ENCODE measurements at places on chromosomes 6 and 20.

DNA sequence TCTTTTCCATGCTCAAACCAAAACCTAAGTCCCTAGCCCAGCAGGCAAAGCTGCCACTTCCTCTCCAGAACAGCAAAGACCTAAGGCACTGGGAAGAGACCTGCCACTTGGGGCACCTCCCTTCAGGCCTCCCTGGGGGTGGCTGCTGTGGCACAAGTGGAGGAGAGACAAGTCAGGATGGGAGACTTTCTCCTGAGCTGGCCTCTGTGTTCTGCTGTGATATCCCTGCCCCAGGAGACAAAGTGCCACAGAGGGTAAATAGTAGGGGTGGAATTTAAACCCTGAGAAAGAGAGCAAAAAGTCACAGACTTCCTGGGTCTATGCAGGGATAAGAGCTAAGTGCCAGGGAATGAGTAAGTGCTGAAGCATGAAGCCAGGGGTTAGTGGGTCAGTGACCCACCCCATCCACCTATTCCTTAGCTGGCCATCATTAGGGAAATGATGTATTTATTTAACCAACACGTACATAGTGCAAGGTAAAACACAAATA, 84.2 kb downstream of the MRPL14 start:
- no peak for DNase-seq

GRCh38 chr6:156150391-156150790, 626.8 kb upstream of the ARID1B start:
- DNase-seq = no peak

- no peak for DNase-seq
Measured at GRCh38 chr20:4844751-4845465, 123.2 kb downstream of the PRND start.

- no peak for DNase-seq
Measured at GRCh38 chr6:157652601-157653363, 170.3 kb upstream of the SNX9 start.

DNA sequence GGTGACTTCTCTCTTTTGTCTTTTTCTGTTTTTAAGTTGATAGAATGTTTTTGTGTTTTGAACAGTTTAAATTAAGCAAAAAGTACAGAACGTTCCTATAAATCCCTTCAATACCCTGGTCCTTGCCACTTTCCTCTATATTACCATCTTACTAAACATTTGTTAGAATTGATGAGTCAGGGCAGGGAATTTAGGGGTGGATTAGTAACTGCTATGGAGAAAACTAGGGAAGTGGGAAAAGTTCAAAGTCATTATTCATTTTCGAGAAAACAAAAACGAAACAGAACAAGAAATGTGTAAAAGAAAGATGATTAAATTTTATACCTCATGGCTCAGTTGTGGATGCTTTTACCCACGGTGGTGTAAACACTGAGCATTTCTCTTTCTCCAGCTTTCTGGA, 240.4 kb upstream of the SULF2 start:
- DNase-seq = no peak

Measured in esophagus squamous epithelium (tissue), 5 donors.